Left colon (tissue), 2 donors: ENCODE measurements at places on chromosomes 12 and 14.

DNA sequence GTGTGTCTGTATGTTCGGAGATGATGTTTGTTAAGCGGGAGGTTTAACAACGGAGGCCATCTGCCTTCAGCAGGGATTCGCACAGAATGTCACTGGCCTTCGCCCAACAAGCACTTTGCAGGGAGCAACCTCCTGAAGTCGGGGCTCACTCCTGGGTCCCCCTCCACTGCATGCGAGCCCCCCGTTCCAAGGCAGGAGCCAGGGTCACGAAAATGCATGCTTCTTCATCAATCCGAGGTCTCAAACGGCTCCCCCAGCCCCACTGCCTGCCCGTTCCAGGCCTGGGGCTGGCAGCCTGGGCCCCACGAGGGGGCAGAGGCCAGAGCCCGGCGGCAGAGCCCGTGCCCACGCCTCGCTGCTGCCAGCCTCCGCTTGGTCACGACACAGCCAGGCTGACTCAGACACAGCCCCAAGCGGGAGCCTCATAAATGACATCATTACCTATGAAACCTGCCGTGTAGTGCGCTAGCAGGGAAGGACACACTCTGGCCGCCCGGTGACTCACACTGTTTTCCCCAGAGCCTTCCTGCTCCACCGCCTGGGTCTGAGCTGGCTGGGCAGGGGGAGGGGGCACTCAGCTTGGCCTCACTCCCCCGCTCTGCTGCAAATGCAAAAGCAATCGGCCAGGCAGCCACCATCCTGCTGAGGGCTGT is 169.5 kb upstream of the RTL1 start:
- DNase-seq: peak; percentile 84

DNA sequence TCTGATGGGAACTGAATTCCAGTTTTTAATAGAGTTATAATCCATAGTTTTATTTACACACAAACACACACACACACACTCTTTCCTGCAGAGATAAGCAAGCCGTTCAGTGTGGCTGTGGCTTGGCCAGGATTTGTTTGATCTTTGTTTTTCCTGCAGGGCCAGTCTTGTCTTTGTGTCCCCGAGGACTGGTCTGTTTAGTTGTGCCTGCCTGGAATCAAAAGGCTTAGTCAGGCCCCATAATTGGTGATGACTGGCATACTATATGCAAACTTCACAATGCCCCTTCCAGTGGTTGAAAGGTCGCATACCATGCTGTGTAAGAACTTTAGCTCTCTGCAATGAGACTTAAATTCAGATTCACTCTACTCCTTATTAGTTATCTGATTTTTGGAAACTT is 26.0 kb downstream of the WBP11 start:
- DNase-seq: no peak

DNA sequence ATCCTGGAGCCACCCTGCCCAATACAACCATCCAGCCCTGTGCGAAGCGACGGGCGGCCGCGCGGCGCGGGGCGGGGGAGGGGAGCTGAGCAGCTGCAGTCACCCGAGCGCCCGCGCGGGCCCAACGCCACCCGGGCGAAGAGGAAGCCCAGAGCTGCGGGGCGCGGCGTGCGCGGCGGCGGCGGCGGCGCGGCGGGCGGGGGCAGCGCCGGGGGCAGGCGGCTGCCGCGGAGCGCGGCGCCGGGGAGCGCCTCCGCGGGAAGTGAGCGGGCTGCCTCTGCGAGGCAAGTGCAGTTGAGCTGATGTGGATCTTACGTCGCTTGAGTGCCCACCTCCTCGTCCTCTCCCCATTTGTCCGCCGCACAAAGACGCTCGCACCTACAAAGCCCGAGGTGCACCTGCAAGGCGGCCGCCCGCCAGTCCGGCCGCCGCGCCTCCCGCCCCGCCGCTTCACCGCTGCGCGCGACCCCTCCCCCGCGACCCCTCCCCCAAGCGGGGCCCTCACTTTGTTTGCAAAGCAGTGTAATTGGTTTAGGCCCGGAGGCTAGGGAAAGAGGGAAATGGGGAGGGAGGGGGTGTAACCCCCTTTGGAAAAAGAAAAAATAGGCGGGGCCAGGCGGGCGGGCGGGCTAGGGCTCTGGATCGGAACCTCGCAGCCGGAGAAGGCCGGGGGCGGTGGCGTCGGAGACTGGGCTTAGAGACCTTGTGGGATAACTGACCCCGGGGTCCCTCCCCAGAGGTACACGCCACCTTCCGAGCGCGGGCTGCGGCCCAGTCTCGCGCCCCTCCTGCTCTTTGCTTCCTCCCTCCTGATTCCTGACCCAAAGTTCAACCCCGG is at the start of the genes FOXA1 and TTC6:
Gene FOXA1, minus strand, starts transcription at position 279 of the 838 bp plus-strand sequence. Its CDS starts 277 bp downstream, at position 2.
Gene TTC6, plus strand, starts transcription at position 659 of the 838 bp plus-strand sequence. CDS start 26,436 bp downstream, outside the sequence.
- DNase-seq: peak; percentile 77

DNA sequence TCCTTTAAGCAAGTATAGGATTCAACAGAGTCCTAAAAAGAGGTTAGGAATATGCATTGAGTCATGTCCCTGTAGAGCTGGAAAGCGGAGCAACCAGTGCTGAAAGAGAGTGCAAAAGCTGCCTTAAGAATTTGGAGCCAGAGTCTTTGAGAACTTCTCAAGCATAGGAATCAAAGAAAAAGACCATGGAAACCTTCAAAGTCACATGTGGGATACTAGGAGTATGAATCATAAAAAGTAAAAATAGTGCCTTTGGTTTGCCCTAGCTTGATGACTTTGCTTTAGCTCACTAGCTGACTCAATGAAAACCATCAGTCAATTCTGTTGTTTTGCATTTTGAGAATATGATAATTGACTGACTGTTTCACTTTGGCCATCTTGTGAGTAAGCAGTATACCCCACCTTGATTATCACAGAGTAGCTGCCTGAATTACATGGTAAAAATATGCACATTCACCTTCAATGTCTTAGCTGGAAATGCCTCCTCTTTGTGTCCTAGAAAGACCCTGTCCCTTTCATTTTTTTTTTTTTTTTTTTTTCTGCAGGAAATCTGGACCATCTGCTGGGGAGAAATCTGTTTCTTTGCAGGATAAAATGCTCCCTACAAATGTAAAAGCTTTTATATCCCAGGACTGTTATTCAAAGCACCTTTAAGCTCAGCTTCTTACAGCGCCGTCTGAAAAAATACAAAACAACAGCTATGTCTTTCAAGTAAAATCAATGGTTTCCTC is 248.6 kb upstream of the KRR1 start:
- no peak for DNase-seq

- DNase-seq: peak; percentile 65
Observed at GRCh38 chr14:96741151-96741977, 55.8 kb upstream of the VRK1 start.

DNA sequence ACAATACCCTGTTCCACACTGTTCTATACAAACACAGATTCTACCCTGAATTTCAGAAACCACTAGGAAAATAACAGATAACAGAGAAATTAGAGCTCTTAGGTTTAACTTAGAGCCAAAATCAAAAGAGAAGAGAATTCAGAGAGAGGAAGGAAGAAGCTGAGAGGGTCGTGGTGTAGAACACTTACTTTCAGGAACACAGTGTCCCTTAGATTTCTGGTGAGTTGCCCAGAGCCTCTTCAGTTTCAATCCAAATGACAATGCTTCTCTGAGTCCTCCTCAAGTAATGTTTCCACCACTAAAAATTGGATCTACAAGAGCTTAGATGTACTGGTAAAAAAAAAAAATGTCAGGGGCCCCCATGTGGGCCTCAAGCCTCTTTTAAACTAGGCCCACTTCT is 2.6 kb downstream of the YAF2 start:
- DNase-seq: no peak

DNA sequence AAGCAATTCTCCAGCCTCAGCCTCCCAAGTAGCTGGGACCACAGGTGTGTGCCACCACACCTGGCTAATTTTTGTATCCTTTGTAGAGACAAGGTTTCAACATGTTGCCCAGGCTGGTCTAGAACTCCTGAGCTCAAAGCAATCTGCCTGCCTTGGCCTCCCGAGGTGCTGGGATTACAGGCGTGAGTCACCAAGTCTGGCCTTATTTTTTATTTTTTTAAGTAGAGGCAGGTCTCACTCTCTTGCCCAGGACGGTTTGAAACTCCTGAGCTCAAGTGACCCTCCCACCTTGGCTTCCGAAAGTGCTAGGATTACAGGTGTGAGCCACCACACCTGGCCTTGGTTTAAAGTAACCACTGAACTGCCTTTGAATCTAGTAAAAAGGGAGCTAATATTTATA is 56.8 kb downstream of the SPPL3 start:
- no peak for DNase-seq

DNA sequence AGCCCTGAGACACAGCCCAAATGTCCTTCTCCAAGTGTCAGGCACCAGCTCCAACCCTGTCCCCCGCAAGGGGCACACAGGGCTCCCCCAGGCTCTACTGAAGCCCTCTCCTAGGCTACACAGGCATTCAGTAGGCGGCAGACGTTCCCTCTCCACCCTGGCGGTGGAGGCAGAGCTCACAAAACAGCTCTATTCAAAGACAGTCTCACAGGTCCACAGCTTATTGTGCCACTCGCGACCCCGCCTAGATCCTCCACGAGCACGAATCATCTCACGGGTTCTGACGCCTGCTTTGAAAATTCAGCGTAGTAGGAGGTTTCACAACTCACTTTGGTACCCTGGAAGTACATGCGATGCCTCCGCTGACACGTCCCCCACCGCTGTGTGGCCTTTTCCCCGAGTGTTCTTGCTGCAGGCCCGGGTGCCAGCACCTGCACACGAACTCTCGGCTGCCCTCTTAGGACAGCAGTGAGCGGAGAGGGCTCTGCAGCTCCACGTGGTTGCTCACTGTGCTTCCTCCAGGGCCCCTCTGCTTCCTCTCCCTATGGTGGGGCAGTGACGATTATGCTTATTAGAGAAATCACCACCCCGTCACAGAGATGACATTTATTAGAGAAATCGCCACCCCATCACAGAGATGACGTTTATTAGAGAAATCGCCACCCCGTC is 78.5 kb downstream of the ADGRD1 start:
- no peak for DNase-seq

- DNase-seq: no peak
Observed at GRCh38 chr12:69966839-69967238, 141.8 kb downstream of the MYRFL start.

GRCh38 chr12:6734506-6735387 is 10.9 kb downstream of the COPS7A start:
- DNase-seq: no peak

DNA sequence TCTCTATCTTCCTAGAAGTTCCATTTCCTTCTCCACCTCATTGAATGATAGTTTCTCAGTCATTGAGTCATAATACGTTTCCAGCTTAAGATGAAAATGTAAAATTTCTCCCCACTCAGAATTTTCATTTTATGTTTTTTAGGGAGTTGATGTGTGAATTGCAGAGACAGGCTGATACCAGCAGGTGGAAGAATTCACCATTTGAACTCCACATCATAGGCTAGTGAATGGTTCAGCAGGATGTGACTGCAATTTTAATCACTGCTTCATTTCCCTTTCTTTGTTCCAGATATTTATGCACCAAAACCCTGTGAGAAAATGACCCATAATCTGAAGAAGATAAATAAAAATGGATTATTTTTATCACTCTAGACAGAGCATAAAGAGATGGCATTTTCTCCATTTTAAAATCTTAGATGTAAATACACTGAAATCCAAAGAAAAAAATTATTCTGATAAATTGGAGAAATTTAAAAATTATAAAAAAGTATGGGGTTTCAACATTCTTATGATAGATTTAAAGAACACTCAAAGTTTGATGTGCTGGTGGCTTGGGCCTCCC is 10.6 kb upstream of the PYGL start:
- no peak for DNase-seq

GRCh38 chr12:128763395-128763794 is 60.4 kb downstream of the SLC15A4 start:
- no peak for DNase-seq

- no peak for DNase-seq
Observed at GRCh38 chr12:62482769-62483168, 16.1 kb downstream of the MON2 start.

DNA sequence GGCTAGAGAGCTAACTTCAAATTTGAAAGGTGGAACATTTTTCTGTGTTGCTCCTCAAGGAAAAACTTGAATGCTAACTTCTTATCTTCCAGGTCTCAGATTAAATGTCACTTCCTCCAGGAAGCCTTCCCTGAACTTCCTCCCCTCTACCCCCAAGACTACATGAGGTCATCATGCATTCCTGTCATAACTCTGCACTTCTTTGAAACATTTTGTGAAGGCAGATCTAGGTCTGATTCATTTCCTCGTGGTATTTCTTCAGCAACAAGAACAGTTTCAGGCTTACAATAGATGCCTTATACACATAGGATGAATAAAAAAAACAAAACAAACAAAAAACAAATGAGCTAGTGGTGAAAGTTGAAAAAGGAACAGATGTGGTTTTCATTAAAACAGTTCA is 97.1 kb upstream of the SRRM4 start:
- DNase-seq: no peak

DNA sequence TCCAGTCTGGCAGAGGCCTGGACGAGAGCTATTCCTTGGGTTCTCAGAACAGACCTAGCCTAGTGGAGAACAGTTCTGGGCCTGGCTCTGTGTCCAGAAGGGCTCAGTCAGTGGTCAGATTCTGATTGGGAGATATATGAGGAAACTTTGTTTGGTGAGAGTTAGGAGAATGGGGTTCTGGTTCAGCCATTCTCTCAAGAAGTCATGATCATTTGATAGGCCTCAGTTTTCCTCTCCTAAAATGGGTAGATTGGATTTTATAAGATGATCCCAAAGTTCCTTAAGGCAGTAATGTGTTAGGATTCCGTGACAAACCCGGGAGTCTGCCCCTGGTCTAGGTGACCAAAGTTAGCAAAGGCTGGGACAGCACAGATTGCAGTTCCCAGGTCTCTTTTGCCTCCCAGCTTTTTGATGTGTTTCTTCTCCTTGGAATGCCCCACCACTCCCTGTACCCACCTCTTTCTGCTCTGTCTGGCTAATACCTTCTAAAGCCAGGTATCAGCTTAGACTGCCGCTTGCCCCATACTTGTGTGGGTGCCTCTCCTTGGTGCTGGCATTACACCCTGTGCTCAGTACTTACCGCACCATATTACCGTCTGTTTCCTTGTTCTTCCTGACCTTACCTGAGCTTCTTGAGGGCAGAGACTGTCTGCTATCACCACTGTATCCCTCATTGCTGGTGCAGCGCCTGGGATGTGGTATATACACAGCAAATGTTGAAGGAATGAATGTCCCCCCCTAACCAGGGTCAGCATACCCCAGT is 25.5 kb downstream of the SUSD6 start:
- no peak for DNase-seq

DNA sequence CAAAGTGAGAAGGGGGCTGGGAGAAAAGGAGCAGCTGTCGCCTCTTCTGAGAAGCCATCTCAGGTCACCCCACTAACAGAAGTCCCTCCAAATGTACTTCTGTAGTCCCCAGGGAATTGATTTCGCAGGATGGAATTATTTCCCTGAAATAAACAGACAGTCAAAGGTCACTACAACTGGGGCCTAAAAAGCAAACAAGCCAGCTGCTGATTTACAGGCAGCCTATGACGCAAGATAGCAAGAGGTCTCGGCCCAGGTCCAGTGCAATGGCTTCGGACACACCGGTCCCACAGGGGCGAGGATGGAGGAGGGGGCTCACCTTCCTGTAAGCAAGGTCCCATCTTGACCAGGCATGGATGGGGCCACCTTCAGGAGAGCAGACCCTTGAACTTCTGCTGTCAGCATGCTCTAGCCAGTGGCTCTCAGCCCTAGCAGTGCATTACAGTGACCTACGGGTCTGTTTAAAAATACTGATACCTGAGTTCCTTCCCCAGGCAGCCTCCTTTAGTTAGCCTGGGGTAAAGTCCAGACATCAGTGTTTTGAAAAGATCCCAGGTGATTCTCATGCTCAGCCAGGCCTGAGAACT is 18.1 kb downstream of the NUAK1 start:
- no peak for DNase-seq
